ENCODE measurements at places on chromosomes 1 and 21. TPM values are rescaled to one million over a fixed set of nuclear protein-coding genes. Genes with fewer than 3 reads are reported as not detected.

Gene CA14
- total RNA-seq, result 0.41 TPM

DNA sequence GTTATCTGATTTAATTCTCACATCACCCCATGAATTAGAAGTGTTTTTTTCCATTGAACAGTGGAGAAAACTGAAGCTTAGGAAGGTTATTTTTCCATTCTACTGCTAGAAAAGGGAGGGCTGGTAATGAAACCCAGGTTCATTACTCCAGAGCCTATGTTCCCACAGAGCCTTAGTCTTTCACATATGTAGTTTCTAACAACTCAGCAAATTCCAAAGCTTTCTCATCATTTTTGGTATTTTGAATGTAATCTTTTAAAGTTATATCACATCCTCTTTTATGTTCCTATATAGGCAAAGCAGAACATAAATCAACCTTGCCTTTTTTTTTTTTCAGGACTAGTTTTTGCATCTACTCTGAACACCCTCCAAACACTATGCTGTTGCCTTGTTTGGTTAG is 131.9 kb upstream of the BEND5 start:
- no peak for DNase-seq

- no peak for DNase-seq
Measured at GRCh38 chr1:245765230-245766000, 610.6 kb downstream of the KIF26B start.

Gene TRABD2B
- total RNA-seq, result under 0.01 TPM

DNA sequence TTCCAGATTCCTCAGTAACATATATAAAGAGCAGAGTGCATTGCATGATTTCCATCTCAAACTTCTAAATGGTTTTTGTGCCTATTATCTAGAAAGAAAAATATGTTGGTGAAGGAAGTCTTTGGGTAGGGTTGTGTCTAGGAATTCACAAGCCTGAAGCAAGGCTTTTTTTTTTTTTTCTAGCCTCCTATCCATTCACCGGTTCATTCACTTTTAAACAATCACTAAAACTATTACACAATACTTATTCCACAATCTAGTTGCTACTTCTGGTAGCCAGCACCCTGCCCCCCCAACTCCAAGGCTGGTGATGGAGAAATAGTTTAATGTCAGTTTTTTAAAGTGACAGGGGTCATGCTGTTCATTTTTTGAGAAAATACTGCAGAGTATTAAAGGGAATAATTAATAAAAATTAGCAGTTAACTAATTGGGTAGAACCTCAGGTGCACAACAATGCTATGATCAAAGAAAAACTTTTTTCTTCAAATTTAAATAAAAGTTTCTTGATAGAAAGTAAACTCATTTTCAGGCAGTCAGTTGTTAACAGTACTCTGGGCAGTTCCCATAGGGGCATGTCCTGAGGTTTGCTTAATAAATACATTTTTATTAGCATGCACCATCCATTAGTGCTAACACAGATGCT is 10.9 kb downstream of the IRF2BP2 start:
- DNase-seq, result no peak

Gene TLR5
- total RNA-seq, result 1.2 TPM

DNA sequence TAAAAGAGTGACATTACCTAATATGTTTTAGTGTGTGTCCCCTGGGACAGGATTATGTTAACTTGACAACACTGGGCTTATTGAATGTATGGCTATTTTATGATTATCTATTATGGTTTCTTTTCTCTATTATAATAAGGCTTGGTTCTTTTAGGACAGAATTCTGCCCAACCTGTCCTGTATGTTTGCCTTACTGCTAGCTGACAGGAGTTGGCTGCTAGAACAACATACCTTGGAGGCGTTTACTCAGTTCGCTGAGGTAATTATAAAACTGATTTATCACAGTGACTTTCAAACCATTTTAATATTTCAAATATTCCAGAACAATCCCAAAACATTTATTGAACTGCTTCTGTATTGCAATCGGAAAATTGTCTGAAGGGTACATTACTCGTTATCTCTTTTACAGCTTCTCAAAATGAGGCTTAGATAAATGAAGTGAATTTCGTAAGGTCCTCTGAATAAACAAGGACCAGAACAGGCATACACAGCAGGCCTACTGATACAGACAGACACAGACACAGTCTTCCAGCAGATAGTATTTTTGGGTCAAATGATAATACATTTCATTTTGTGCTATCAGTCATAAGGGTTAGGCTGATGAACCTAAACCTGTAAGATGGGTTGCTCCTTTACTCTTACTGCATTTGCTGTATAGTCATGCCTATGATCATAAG is 44.2 kb downstream of the SCYL3 start:
- DNase-seq, result no peak
